ENCODE measurements at places on chromosomes 3 and 15.

- DNase-seq, result no peak
Measured at GRCh38 chr3:175336406-175337133, 477.4 kb downstream of the NAALADL2 start.

GRCh38 chr3:141411251-141411771 is 43.0 kb downstream of the ZBTB38 start:
- DNase-seq, result no peak

DNA sequence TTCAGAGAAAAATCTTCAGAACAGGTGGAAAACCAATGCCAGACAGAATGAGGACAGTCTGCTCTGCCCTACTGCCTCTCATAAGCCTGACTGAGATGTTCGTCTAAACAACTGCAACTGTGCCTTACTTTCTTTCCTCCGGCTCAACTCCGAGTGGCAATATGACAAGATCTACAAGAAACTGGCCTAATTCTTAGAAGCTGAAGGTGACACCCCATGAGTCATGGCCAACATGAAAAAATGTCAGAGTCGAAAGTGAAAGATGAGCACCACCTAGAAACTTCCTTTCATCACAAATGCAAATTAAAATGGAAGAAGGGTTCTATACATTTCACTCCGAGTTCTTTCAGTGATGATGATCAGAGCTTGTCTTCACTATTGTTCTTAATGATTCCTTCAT is 12.9 kb downstream of the PCYT1A start:
- peak; percentile 13 for DNase-seq

GRCh38 chr3:97687734-97688133 is 76.8 kb upstream of the ARL6 start:
- no peak for DNase-seq

DNA sequence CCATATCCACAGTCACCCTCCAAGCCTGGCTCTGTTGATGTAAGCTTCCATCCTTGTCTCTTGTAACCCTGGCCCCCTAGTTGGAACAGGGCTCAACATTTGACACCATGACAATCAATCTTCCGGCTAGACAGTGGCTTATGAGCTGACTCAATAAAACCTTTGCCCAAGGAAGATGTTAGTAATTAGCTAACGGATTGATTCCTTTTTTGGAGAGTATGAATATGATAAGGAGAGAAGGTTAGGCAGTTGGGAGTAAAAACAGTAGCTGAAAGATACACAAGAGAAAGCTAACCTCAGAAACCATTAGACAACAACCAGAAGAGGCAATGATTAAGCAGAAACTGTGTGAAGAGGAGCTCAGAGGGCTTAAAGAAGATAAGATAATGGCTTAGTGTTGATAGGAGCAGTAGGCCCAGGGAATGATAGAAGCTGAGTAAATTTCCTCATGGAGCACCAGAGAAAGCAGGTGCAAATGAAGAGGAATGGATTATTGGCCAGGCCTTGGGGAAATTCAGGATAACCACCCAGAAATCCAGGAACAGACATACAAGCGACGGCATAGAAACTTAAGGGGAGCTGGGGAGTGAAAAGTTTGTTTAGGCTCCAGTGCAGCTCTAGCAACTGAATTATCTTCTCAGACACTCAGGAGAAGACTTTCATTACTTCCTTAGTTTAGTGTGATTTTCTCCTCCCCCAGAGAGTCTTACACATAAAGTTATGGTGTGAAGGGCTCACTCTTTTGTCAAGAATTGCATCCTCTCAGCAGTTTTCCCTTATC is 7.8 kb upstream of the RFX7 start:
- no peak for DNase-seq

DNA sequence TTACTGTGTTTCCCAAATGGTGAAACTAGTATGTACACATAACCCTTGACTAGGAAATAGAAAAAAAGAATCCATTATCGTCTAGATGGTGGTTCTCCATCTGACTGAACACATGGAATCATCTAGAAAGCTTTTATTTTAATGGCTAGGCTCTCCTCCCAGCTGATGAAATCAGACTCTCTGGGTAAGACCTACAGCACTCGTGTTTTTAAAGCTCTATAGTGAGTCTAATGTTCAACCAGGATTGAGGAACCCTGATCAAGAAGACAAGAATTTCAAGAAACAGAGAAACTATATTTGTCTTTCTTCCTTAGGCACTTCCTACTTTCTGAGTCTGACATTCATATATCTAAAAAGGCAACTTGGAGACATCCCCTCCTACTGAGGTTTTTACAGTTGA is 118.8 kb downstream of the TMCO5A start:
- DNase-seq, result no peak

DNA sequence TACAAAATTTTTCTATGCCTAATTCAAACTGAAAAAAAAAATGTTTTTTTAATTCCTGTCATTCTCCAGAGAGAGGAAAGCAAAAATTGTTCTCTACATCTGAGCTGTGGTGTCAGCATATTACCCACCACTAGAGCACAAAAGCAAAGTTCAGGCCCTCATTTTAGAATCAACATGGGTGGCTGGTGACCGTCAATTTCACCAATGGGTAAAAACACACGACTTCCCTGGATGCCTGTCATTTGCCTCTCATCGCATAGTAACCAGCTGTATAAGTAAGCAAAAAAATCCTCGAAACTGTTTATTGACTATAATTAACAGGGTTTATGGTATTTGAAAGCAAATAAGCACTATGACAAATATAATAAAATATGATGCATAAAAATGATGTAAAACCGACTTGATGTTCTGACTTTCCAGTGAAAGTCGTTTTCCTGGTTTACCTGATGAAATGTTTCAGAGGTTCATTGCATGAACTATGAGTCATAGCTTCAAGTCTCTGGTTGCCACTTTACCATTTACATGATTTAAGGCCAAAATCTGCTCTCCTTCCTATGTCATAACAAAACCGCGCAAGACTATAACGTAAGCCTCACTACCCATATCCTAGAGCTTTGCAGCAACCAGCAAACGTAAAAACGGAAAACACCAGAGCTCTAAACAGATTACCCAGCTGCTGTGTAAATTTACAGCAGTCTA is 60.5 kb downstream of the THBS1 start:
- no peak for DNase-seq

- DNase-seq, result no peak
Measured at GRCh38 chr3:187975561-187976364, 178.2 kb upstream of the LPP start.

DNA sequence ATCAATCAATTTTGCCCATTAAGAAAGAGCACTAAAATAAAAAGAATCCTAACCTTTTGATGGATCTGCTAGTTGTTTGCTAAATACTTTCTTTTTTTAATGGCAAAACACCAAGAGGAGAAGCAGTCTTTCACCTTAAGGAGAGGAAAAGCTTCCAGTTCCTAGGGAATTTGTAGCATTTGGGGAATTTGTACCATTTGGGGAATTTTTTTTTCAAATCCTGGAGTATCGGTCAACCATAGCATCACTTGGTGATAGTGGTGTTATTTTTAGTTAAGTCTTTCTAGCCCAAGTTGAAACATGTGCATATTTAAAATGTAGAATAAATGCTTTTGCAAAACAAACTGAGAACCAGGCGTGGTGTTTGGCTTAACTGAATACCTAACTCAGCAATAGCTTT is 117.5 kb upstream of the SEMA6D start:
- DNase-seq, result no peak

DNA sequence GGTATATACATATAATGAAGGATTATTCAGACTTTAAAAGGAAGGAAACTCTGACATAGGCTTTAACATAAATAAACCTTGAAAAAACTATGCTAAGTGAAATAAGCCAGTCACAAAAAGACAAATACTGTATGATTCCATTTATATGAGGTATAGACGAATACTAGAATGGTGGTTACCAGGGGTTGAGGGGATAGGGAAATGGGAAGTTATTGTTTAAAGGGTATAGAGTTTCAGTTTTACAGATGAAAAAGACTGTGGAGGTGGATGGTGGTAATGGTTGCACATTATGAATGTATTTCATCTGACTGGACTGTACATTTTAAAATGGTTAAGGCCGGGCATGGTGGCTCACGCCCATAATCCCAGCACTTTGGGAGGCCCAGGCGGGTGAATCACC is 41.7 kb downstream of the FRMD5 start:
- DNase-seq, result no peak

- DNase-seq, result no peak
Measured at GRCh38 chr15:67070892-67071664, 5.7 kb downstream of the SMAD3 start.

GRCh38 chr3:130470126-130470525 is 46.9 kb upstream of the COL6A6 start:
- DNase-seq, result no peak

DNA sequence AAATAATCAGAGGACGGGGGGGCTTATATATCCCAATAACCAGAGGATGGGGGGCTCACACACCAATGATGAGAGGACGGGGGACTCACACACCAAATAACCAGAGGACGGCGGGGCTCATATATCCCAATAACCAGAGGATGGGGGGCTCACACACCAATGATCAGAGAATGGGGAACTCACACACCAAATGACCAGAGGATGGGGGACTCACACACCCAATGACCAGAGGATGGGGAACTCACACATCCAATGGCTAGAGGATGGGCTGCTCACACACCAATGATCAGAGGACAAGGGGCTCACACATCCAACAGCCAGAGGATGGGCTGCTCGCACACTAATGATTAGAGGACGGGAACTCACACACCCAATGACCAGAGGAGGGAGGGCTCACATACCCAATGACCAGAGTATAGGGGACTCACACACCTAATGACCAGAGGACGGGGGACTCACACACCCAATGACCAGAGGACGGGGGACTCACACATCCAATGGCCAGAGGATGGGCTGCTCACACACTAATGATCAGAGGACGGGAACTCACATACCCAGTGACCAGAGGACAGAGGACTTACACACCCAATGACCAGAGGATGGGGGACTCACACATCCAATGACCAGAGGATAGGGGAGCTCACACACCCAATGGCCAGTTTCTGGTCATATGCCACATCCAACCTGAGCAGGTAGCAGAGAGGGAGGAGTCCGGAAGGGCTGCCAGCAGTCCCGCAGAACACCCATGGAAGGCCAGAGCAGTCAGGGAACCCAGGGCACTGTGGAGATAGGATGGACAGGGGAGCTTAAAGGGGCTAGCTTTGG is 10.6 kb downstream of the RAB6B start:
- DNase-seq, result no peak

DNA sequence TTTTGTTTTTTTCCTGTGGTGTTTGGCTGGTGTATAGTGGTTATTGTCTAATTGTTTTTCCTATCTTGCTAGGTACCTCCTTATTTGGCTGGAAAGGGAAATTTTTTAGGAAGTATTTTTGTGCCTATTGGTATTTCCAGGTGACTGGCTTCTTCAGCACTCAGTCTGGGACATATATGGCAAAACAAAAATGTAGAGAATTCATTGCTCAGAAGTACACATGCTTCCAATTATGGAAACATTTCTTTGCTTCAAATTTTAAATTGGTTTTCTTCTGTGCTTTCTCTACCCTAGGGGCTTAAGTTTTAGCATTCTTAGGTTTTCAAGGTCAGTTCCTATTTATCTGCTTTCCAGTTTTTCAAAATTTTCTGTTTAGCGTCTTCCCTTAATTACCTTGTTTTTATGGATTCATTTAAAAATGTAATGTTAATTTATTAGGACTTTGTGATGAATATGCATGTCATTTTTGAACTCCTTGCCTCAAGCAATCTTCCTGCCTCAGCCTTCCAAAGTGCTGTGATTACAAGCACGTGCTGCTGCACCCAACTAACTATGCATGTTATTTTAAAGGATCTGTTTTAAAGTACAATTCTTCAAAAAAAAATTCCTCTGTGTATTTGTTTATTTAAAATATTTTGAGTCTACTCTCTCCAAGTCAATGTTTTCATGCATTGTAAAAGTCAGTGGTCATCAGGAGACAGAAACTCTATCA is 231.9 kb upstream of the DPPA4 start:
- no peak for DNase-seq

- no peak for DNase-seq
Measured at GRCh38 chr3:44001072-44001471, 240.6 kb upstream of the TOPAZ1 start.

DNA sequence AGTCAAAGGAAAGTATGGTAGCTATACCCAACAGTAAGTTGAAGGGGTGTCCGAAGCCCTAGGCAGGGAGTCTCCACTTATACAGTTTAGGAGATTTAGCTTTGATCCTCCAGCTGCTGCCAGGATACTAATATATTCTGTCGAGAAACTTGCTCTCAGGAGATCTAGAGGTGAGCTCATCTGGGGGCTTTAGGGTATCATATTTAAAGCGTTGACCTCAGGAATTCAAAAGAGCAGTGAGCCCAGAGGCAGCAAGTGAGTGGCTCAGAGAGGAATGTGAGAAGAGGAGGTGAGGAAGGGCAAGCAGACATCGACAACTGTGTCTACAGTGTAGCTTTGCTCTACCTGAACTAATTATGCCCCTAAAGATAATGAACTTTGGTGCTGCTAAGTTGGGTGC is 245.1 kb upstream of the LRTM1 start:
- no peak for DNase-seq

- no peak for DNase-seq
Measured at GRCh38 chr3:41247055-41248004, 48.0 kb downstream of the CTNNB1 start.

GRCh38 chr3:12593473-12593872 is 36.6 kb downstream of the MKRN2 start:
- no peak for DNase-seq

DNA sequence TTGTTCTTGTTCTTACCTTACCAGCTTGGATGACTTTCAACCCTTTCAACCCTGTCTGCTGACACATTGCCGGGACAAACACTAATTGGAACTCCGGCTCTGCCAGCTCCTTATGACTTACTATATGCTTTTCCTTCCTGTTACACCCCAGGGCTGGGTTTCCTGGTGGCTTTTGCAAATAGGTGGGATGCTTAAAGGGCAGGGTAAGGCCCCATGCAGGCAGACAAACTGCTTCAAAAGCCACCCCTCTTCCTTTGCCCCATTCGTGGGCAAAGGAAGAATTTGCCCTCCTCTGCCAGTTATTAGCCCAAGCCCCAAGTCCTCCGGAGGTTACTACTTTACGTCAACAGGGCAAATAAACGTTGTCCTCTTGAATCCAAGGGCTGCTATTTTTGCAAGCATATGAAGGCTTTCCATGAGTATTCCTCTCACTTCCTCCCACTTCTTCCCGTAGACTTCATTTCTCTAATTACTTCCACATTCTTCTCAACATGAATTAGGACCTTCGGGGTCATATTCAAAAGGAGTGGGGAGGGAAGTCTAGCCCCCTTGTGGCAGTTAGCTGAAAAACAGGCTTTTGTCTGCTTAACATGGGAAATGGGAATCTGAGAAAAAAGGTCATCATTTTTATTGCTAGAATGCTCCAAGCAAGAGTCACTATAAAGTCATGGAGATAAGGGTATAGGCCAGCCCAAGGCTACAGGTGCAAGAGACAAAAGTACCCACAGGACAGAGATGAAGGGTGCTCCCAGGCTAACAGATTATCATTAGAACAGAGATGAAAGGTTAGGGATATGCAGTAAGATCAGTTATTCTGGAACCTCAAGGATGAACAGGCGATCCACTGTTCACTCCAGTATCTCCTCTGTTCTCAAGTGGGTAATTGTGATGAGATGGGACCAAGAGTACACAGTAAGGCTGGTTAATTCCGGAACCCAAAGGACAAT is 56.3 kb upstream of the FSTL1 start:
- no peak for DNase-seq

- no peak for DNase-seq
Measured at GRCh38 chr3:123078101-123078500, 11.3 kb downstream of the PDIA5 start.

- peak; percentile 6 for DNase-seq
Measured at GRCh38 chr3:38165722-38166387, 518 bp downstream of the OXSR1 start.

Data from stimulated activated CD8-positive, alpha-beta memory T cell treated with anti-CD3 and anti-CD28 coated beads, Interleukin-4, amount 100 ng/mL, for 1 hour (primary cell).